ENCODE measurements at places on chromosomes 4 and X. TPM values are rescaled to one million over a fixed set of nuclear protein-coding genes. Genes with fewer than 3 reads are reported as not detected.

Gene NOX1
- not detected for total RNA-seq

Gene HEPH
- total RNA-seq, result 6.1 TPM

Gene GABRG1
- total RNA-seq, result not detected

Gene OPRPN
- not detected for total RNA-seq

Gene PRR32
- not detected for total RNA-seq

Measured in mesangial cell (primary cell).